Fibroblast of skin of abdomen (primary cell): ENCODE measurements at places on chromosomes 12 and 14.

GRCh38 chr12:14824012-14824634, 10.1 kb upstream of the SMCO3 start:
- DNase-seq: no peak

- DNase-seq: no peak
Measured at GRCh38 chr12:503111-503761, 43.5 kb downstream of the B4GALNT3 start.

DNA sequence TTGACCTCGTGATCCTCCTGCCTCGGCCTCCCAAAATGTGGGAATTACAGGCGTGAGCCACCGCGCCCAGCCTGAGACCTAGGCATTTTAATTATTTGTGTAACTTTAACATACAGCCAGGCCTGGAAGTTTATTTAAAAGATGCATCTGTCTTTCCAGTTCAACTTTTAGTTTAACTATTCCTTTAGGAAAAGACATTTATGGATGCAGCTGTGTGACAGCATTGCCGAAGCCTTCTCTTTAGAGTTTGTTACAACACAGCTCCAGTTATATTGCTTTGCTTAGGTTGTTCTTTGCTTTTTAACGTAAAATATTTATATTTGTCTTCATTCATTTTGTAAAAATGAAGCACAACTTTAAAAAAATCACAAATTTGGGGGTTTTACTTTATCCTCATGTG, 67.0 kb downstream of the DIP2B start:
- DNase-seq: no peak

GRCh38 chr12:73598626-73599025, 939.0 kb upstream of the ATXN7L3B start:
- peak; percentile 2 for DNase-seq

GRCh38 chr14:74297986-74298385, 4.7 kb downstream of the ABCD4 start:
- no peak for DNase-seq

DNA sequence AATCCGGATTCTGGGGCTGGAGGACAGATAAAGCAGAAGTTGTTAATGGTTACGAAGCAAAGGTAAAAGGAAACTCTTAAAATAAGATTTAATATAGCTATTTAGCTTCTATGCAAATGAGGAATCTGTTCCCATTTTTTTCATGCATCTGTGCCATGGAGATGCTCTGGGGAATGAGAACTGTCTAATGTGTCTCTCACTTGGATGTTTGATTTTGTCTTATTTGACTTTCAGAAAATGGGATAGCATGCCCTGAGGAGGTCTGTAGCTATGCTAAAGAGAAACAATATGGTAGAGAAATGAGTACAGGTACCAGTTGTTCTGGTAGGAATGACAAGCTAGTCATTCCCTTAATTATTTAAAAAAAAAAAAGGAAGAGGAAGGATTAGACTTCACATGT, 24.3 kb downstream of the C12orf76 start:
- DNase-seq: no peak
